ENCODE measurements at places on chromosomes 6 and 20.

GRCh38 chr6:76644231-76644630 is 571.8 kb upstream of the IMPG1 start:
- DNase-seq, result no peak
- H3K36me3 ChIP-seq, result no peaks in the 10 kb centered on the region
- H3K4me1 ChIP-seq, result no peaks in the 10 kb centered on the region
- H3K4me3 ChIP-seq, result no peak overlapping the region
- no peaks in the 10 kb centered on the region for H3K27me3 ChIP-seq
- no peak overlapping the region for H3K27ac ChIP-seq

- DNase-seq, result no peak
- H3K27me3 ChIP-seq, result no peaks in the 10 kb centered on the region
- H3K4me1 ChIP-seq, result no peaks in the 10 kb centered on the region
Measured at GRCh38 chr20:61742097-61742825, 323.4 kb downstream of the TAF4 start.

- DNase-seq, result no peak
- no peaks in the 10 kb centered on the region for H3K36me3 ChIP-seq
- H3K27ac ChIP-seq, result no peak overlapping the region
- peaks cover 83% of the 10 kb centered on the region for H3K27me3 ChIP-seq
- no peak overlapping the region for H3K4me3 ChIP-seq
Measured at GRCh38 chr6:100465701-100466409, 1.1 kb upstream of the SIM1 start.

GRCh38 chr20:37144856-37145404 is 34.2 kb upstream of the RPN2 start:
- H3K36me3 ChIP-seq, result no peaks in the 10 kb centered on the region
- H3K4me3 ChIP-seq, result no peak overlapping the region
- H3K27me3 ChIP-seq, result no peaks in the 10 kb centered on the region
- DNase-seq, result no peak

DNA sequence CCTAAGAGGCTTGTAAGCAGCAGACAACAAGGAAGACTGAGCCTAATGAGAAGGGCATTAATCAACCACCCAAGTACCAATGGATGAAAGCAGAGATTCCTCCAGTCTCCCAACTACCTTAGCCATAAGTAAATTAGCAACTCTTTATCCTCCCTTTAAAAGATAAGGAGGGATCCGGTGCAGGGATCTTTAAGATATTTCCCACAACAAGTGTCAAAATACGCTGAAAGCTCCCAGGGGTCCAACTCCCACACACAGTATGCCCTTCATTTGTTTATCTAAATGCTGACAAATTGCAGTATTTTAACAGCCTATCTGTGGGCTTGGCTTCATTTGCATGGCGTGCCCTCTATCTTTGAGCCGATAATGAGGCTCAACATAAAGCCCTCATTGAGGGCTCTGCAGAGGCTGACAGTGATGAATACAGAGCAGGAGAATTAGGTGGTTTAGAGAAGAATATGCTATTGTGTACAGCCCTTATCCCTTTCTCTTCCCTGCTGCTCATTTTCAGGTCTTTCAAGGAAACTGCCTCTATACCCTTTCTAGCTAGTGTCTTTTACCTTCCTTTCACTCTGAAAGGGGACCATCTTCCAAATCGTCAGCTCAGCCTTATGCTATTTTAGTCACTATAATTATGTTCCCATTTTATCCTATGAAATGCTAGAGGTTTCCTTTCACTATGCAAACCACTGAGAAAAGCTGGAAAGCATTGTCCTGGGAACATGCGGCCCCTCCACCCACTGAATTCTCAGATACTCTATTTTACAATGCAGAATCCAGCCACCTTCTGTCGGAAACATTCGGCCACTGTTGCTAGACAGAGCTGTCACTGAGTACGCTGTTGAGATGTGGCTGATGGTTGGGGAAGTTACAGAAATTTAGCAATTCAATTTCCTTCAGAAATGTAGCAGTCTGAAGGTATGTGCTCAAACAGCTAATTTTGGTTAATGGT is 575.2 kb upstream of the JAG1 start:
- no peaks in the 10 kb centered on the region for H3K27me3 ChIP-seq
- no peaks in the 10 kb centered on the region for H3K36me3 ChIP-seq
- DNase-seq, result no peak
- H3K4me3 ChIP-seq, result no peak overlapping the region
- H3K27ac ChIP-seq, result no peak overlapping the region

GRCh38 chr6:7809346-7809745 is 83.4 kb downstream of the BMP6 start:
- no peaks in the 10 kb centered on the region for H3K4me1 ChIP-seq
- no peaks in the 10 kb centered on the region for H3K27me3 ChIP-seq
- no peak for DNase-seq

- H3K4me1 ChIP-seq, result no peaks in the 10 kb centered on the region
- no peak for DNase-seq
- no peaks in the 10 kb centered on the region for H3K36me3 ChIP-seq
- no peaks in the 10 kb centered on the region for H3K27me3 ChIP-seq
Measured at GRCh38 chr6:147802459-147802858, 294.0 kb downstream of the SAMD5 start.

GRCh38 chr20:62551407-62552323 is 75.9 kb upstream of the GATA5 start:
- H3K36me3 ChIP-seq, result peaks cover 53% of the 10 kb centered on the region
- H3K4me3 ChIP-seq, result peak overlapping the region; percentile 63
- H3K27me3 ChIP-seq, result no peaks in the 10 kb centered on the region

DNA sequence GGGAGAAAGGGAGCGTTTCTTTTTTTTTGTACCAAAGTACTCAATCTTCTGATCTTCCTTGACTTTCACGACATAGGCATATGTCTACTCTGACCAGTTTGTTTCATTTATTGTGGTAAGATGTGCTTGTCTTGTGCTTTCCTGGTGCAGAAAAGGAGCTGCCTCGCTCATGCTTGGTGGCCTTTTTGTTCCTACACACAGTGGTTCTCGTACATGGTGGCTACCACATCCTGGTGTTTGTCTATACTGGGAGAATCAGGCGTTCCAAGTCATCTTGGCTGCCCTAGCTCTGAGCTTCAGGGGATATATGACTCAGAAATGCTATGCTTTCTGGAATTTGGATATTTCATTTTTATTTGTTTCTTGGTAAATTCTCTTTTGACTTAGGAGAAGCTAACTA is 31.8 kb downstream of the MYB start:
- H3K4me3 ChIP-seq, result no peak overlapping the region
- H3K36me3 ChIP-seq, result no peaks in the 10 kb centered on the region
- H3K27ac ChIP-seq, result no peak overlapping the region
- no peak for DNase-seq
- H3K27me3 ChIP-seq, result no peaks in the 10 kb centered on the region

DNA sequence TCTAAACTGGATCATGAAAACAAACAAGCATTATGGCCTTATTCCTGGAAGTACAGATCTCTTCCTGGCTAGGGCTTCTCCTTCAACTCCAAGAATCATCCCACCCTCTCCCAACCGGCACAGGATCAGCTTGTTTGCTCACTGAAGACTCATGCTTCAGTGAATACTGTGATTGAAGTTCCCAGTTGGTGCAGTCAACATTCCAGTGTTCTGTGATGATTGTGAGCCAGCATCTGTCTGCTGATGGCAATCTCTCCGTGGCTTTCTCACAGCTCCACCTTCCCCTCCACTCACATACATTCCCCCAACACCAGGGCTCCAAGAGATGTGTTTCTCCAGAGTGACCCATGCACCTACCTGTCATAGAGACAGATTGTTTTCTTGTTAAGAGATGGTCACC is 421.3 kb upstream of the BTBD3 start:
- H3K4me1 ChIP-seq, result no peaks in the 10 kb centered on the region
- no peaks in the 10 kb centered on the region for H3K36me3 ChIP-seq
- DNase-seq, result no peak
- H3K27me3 ChIP-seq, result no peaks in the 10 kb centered on the region
- H3K27ac ChIP-seq, result no peak overlapping the region
- no peak overlapping the region for H3K4me3 ChIP-seq

DNA sequence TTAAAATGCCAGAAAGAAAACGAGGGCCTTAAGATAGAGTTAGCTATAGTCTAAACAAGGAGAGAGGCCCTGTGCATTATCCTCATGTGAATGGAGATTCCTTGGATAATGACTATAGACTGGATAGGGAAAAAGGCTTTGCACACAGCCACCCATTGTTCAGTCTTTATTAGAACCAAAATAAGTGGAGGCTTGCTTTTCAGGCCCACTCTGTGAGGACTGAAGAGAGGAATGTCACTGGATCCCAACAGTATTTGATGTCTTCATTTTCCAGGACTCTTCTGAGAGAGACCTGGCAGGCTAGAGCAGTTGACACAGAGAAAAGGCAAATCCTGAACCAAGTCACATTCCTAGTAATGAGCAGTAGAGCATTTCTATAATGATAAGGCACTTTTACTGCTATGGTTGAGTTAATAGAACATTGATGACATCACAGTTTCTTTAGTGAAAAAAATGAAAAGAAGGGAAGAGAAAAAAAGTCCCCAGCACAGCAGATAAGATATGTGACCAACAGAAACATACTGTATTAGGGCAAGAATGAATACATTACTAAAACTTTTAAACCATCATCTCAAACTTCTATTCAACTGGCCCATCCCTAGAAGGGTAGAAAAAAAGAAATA is 315.1 kb downstream of the EPHA7 start:
- no peak for DNase-seq
- no peaks in the 10 kb centered on the region for H3K27me3 ChIP-seq
- H3K4me1 ChIP-seq, result no peaks in the 10 kb centered on the region
- H3K27ac ChIP-seq, result no peak overlapping the region
- H3K4me3 ChIP-seq, result no peak overlapping the region

DNA sequence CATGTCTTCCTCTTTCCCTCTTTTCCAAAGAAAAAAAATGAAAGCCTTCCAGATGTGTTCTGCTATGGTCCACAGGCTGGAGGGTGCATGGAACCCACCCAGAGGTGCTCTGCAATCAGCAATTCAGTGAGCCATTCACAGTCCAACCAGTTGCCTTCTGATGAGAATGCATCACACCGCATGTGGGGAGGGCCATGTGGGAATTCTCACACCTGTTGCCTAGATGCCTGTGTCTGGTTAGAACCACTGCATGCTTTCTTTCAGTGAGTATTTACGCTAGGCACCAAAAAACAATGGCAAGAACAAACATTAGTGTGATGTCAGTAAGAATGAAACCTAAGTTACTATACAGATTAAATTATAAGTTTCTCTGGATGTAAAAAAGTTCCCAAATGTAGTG is 311.6 kb upstream of the CDYL start:
- no peaks in the 10 kb centered on the region for H3K36me3 ChIP-seq
- H3K27me3 ChIP-seq, result no peaks in the 10 kb centered on the region
- DNase-seq, result no peak
- no peak overlapping the region for H3K4me3 ChIP-seq
- H3K27ac ChIP-seq, result no peak overlapping the region

- DNase-seq, result no peak
- peak overlapping the region; percentile 5 for H3K27ac ChIP-seq
- no peaks in the 10 kb centered on the region for H3K36me3 ChIP-seq
- H3K4me1 ChIP-seq, result peaks cover 30% of the 10 kb centered on the region
- no peaks in the 10 kb centered on the region for H3K27me3 ChIP-seq
- H3K4me3 ChIP-seq, result no peak overlapping the region
Measured at GRCh38 chr20:57450419-57450818, 59.2 kb downstream of the RBM38 start.

DNA sequence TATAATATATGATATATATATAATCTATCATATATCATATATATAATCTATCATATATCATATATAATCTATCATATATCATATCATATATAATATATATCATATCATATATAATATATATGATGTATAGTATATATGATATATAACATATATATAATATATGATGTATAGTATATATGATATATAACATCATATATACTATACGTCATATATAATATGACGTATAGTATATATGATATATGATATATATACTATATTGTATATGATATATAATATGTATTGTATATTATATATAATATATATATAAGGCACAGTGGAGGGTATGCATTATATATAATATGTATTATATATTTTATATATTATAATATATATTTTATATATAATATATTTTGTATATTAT is 36.7 kb downstream of the PTPRA start:
- H3K4me3 ChIP-seq, result no peak overlapping the region
- H3K4me1 ChIP-seq, result no peaks in the 10 kb centered on the region
- DNase-seq, result no peak
- H3K27ac ChIP-seq, result no peak overlapping the region
- no peaks in the 10 kb centered on the region for H3K36me3 ChIP-seq
- no peaks in the 10 kb centered on the region for H3K27me3 ChIP-seq

DNA sequence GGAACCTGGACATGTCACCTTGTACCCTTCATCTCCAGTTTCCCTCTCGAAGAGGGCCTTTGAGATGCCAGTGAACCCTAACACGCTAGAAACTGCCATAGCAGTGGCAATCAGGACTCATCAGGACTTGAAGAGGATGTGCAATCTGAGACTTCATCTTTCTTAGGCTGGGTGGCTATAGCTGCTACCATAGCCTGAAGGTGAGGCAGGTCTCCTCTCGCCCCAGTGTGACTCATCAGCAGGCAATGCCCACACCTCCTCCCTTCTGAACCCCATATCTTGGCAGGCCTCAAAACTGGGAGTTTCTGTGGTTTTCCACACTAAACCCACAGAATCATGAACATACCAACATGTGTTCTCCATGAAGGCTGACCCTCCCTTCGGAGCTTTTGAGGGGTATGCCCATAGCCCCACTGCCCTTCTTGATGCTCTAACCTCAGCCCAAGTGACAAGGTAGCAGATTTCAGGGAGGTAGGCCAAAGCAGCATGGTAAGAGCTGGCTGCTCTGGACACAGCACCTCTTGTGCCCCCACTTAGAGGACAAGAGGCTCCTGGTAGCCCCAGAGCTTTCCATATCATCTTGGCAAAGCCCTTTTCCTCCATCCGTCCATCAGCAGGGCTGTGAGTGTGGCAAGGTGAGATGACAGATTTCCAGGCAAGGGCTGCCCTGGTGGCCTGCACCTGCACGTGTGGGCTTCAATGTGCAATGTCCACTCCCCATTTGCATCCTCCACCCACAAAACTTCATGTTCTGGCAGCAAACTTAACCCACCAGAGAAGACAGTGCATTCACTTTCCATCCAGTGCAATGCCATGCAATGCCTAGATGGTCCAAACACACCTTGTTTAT is 2.6 kb downstream of the BLCAP start:
- no peaks in the 10 kb centered on the region for H3K27me3 ChIP-seq
- no peaks in the 10 kb centered on the region for H3K36me3 ChIP-seq
- no peak overlapping the region for H3K27ac ChIP-seq
- peaks cover 74% of the 10 kb centered on the region for H3K4me1 ChIP-seq

Measured in right atrium auricular region (tissue), 2 donors.